ENCODE measurements at places on chromosomes 2 and 18. TPM values are rescaled to one million over a fixed set of nuclear protein-coding genes. Genes with fewer than 3 reads are reported as not detected.

GRCh38 chr18:34657860-34658500 is 52.1 kb upstream of the DTNA start:
- H3K4me1 ChIP-seq, result no peaks in the 10 kb centered on the region
- no peak overlapping the region for H3K4me3 ChIP-seq
- DNase-seq, result no peak
- no peaks in the 10 kb centered on the region for H3K27me3 ChIP-seq
- no peak overlapping the region for H3K27ac ChIP-seq

DNA sequence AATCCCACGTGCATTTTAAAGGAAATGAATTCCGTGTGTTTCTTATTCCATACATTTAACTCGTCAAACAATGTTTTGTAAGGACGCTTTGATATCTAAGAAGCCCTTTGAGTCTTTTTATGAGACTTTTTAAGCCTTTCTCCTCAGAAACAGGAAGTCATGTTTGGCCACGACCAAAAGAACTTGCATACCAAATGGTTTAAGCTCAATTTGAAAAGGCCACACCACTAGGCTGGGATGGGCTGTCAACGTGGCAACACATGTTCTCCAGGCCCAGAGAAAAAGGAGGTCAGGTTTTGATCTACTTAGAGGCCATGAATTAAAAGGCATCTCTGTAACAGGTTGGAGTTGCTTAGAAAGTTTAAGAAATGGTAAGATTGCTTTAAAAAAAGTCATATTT is 441.8 kb downstream of the CMPK2 start:
- H3K27me3 ChIP-seq, result no peaks in the 10 kb centered on the region
- H3K4me1 ChIP-seq, result no peaks in the 10 kb centered on the region
- no peak for DNase-seq
- no peaks in the 10 kb centered on the region for H3K36me3 ChIP-seq
- no peak overlapping the region for H3K4me3 ChIP-seq

GRCh38 chr2:150878356-150878755 is 383.3 kb downstream of the RBM43 start:
- H3K36me3 ChIP-seq, result no peaks in the 10 kb centered on the region
- no peak overlapping the region for H3K4me3 ChIP-seq
- DNase-seq, result no peak
- no peak overlapping the region for H3K27ac ChIP-seq
- H3K27me3 ChIP-seq, result no peaks in the 10 kb centered on the region
- H3K4me1 ChIP-seq, result no peaks in the 10 kb centered on the region

DNA sequence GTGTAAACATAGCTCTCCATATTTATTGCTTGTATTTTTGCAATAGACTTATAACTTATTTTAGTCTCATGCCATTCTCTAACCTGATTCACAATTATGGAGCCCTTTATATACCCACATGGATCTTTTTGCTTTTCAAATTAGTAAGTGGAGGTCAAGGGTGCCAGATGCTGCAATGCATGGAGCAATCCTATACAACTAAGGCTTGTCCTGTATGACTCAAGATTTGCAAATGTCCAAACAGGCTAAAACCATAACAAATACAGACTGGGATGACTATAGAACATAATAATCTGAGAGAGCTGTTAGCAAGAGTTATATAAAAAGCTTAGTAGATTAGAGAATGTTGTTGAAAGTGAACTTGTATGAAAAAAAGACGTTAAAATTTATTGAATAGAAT is 690.4 kb upstream of the NRXN1 start:
- H3K27me3 ChIP-seq, result no peaks in the 10 kb centered on the region
- DNase-seq, result no peak
- H3K27ac ChIP-seq, result no peak overlapping the region
- no peak overlapping the region for H3K4me3 ChIP-seq
- H3K4me1 ChIP-seq, result no peaks in the 10 kb centered on the region

Gene MC2R
- not detected for total RNA-seq

GRCh38 chr2:176561706-176562105 is 292.5 kb downstream of the MTX2 start:
- H3K27me3 ChIP-seq, result no peaks in the 10 kb centered on the region
- DNase-seq, result no peak
- no peaks in the 10 kb centered on the region for H3K4me1 ChIP-seq
- no peak overlapping the region for H3K4me3 ChIP-seq

- H3K27me3 ChIP-seq, result peaks cover 31% of the 10 kb centered on the region
- H3K27ac ChIP-seq, result no peak overlapping the region
- DNase-seq, result no peak
- no peaks in the 10 kb centered on the region for H3K36me3 ChIP-seq
- H3K4me1 ChIP-seq, result no peaks in the 10 kb centered on the region
Observed at GRCh38 chr18:22176420-22177326, 7.3 kb downstream of the GATA6 start.

Gene ASPRV1
- total RNA-seq, result 0.77 TPM
